ENCODE measurements at places on chromosomes 2 and 18.

DNA sequence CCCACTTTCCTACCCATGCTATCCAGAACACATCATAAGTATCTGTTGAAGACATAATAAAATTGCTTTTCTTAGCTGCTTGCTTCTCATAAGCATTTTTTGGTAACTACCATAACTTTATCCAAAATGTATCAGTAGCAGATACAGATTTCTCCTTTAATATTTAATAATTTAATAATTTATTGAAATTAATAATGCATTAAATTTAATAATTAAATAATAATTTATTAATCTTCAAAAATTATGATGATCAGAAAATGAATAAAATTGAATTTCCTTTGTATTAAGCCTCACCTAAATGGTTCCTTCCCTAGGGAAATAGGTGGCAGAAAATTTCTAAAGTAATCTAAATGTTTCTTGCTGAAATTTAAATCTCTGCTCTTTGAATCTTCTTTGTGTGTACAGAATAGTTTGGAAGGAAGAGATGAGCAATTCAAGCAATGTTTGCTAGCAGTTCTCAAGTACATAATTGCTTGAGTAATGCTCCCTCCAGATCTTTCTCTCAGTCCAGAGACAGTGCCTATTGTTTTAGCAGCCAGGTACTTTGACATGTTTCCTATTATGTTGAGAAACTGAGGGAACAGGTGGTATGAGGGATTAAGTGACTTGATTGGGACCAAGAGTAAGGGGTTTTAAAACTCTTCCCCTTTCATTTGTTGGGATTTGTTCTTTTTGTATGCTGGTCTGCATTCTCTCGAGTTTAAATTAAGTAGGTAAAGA, 123.1 kb upstream of the CYP26B1 start:
- no peak for DNase-seq

DNA sequence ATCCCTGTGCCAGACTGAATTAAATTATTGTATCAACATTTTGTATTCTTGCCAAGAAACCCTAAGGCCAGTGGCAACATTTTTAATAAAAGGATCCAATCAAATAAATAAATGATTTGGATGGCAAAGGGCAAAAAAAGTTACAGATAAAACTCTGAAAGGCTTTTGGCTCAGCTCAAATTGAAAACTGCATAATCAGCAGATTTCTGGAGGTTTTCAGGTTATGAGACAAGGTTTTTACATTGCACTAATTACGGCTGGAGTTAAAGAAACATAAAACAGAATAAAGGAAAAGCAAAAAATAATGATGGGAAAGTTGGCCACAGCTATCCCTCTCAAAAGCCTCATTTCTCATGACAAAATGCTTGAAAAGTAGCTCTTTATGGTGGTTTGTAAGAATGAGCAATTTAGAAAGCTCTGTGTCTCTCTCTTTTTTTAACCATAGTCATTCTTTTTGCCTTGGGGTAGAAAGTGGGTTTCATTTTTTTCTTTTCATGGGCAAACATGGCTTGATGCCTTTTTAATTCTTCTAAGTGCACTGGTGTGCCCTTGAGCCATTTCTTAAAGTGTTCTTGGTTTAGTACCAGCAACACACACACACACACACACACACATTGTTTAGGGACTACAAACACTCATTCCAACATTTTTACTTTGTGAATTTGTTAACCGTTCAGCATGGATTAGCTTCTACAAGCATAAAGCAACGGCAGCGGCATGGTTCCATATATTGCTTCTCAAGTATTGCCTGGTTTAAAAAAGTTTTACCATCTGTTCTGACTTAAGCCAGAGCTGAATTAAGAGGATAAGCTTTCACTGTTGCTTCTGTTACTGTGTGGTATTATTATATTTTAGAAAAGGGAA, 747.1 kb upstream of the FSHR start:
- no peak for DNase-seq

GRCh38 chr18:79400591-79401381, 5.1 kb downstream of the NFATC1 start:
- no peak for DNase-seq

DNA sequence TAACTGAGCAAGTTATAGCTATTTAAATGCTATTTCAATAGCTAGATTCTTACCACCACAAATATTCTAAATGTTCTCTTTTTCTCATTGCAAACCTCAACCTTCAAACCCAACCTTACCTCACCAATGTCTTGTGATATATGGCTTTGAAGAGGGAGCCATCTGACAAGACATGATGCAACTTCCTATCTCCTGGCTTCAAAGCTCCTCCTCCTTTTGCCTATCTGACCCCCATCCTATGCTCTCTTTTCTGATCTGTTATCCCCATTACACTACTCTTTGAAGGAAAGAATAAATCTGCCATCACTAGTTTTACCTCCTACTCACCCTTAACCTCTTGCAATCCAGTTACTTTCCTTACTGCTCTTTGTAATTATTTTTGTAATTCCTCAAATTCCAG, 235.6 kb upstream of the ZSWIM2 start:
- no peak for DNase-seq

DNA sequence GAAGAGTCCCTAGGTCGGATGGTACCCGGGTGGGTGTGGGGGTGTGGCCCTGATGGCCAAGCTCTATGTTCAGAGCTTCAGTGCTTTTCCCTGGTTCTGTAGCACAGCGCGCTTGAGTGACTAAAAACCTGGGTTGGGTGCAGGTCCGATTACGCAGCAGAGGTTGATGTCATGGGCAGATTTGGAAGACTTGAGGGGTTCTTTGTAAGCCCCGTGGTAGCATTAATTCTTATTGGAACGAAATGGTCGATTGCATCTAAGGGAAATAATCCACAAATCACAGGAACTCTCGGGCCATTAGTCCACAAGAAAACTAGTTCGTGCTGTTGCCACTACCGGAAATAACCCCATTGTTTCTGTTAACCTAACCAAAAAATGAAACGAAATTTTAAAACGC, 9.0 kb downstream of the HOXD8 start:
- no peak for DNase-seq

GRCh38 chr18:59149416-59149815, 9.7 kb downstream of the SEC11C start:
- no peak for DNase-seq

GRCh38 chr2:77484026-77484425, 38.1 kb downstream of the LRRTM4 start:
- no peak for DNase-seq

DNA sequence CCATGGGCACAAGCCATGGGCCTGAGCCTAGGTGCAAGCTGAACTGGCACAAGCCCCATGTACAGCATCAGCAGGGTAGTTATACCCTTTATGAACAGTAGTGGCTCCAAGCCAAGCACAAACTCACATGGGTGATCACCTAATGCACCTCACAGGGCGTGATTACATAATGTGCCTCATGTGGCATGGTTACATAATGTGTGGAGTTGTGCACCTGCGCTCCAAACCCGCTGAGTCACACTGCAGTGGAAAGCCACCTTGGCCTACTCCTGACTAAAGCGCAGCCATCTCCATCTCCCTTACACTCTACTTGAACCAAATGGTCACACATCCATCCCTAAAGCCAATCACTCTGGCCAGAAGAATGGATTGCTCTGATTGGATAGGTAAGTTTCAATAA, 279.7 kb downstream of the MBD2 start:
- no peak for DNase-seq

DNA sequence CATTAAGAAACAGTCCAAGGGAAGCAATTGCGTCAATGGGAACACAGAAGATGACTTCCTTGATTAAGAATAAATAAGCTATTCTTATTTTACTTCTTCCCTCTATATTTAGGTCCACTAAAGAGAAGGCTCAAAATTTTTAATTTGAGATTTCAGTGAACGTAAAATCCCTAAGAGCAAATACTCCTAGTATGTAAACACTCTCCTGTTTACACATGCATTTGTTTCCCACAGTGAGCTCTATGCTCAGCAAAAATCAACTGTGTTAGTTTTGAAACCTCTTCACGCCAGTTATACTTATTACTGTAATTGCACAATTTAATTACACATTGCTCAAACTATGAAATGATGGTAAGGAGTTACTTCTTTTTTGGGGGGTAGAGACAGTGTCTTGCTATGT, 8.8 kb downstream of the SLC39A6 start:
- no peak for DNase-seq

DNA sequence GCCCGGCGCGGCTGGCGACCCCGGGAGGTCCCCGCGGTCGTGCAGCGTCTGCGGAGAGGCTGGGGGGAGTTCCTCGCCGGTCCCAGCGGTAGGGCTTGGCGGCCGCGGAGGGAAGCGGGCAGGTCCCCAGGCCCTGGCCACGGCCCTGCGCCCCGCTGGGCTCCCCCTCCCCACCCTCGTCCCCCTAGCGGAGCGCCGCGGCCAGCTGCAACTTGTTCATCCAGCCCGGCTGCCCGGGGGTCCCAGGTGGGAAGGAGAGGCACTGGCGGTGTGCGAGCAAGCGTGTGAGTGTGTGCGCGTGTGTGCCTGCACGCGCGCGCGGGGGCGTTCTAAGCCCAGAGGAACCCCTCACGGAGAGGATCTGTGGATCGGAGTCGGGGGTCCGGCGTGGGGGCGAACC, 1.3 kb downstream of the PTPRM start:
- no peak for DNase-seq

- no peak for DNase-seq
These were observed 210.2 kb downstream of the TSN start for GRCh38 chr2:121965661-121966060.

GRCh38 chr18:58402247-58402646, 226.6 kb downstream of the ALPK2 start:
- DNase-seq: no peak

DNA sequence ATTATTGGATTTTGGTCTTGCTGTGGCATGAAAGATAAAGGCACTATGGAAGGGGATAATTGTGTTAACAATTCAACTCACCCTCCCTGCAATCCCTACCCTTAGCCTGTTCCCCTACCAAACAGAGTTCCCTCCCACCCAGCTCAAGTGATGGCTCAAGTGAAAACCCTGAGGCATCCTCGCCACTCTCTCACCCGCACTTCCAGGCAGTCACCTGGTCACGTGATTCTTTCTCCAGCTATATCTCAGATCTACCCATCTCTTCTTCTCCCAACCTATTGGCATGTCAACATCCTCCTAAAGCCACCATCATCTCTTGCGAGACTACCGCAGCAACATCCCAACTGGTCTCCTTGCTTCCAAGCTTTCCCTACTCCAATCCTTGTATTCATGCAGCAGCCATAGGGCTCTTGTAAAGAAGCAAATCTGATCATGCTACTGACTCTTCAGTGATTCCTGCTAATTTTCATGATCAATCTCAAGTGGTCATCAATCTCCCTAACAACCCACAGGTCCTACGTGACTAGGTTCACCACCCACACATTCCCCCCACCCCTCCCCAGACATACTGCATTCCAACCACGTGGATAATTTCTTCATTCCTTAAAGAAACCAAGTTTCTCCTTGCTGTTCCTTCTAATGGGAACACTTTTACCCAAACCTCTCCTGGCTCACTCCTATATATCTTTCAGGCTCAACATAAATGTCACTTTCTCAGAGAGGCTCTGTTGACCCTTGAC, 66.7 kb downstream of the MBD2 start:
- DNase-seq: no peak

- no peak for DNase-seq
These were observed 40.3 kb upstream of the HNRNPA3 start for GRCh38 chr2:177172034-177172880.

GRCh38 chr2:171346723-171347557, 86.8 kb downstream of the METTL8 start:
- no peak for DNase-seq

DNA sequence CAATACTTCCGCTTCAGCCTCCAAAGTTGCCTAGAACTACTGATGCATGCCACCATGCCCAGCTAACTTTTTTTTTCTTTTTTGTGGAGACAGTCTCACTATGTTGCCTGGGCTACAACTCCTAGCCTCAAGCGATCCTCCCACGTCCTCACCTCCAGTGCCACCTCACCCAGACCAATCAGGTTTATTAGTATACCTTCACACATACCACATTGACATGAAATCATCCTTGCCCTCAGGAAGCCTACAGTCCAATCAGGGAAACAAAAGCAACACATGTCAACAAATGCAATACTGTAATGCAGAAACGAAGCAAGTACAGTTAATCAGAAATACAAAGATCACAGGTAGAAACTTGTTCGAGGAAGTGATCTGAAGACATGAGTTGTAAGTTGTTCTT, 4.0 kb downstream of the TRIP12 start:
- no peak for DNase-seq

GRCh38 chr18:12113999-12114646, 20.5 kb downstream of the ANKRD62 start:
- no peak for DNase-seq

GRCh38 chr18:13626544-13626908, 99.8 kb downstream of the FAM210A start:
- DNase-seq: no peak

- DNase-seq: no peak
These were observed 120.2 kb downstream of the FEZ2 start for GRCh38 chr2:36477746-36478145.

- DNase-seq: no peak
These were observed 81.9 kb upstream of the MYCN start for GRCh38 chr2:15858466-15858865.

DNA sequence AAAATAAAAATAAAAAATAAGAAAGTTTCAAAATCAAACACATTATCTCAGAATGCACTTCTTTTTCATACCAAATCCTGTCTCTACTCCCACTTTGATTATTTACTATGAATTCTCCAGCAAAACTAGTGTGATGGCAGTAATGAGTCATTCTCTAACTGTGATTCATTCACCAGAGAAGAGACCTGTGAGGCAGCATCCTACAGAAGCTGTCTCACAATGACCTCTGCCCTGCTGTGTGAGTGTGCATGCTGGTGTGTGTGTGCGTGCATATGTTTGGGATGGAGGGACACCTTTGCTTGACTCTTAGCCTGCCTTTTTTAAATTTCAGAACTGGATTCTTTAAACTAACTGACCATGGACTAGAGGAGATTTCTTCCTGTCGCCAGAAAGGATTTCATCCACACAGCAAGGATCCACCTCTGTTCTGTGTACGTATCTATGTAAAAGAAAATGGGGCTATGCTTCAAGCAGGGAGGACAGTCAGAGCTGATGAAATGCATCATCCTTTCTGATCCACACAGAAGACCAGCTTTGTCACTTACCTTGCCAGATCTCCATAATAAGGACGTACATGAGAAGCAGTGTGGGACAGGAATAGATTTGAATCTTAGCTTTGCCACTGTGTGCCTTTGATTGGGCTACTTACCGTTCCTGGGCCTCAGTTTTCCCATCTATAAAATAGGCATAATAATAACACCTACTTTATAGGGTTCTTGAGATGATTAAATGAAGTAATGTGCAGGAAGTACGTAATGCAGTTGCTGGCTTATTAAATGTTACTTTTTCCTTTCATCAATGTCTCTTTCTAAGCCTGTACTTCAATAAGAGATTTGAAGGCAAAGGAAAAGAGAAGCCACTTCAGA, 31.2 kb downstream of the STAMBP start:
- DNase-seq: no peak

All from stimulated activated CD8-positive, alpha-beta memory T cell treated with anti-CD3 and anti-CD28 coated beads, Interleukin-15, amount 100 ng/mL, for 24 hours (primary cell).